ENCODE measurements at places on chromosomes 6 and 20.

GRCh38 chr6:39961178-39961577 is 26.9 kb upstream of the MOCS1 start:
- DNase-seq = no peak

- DNase-seq = no peak
These were observed 988.7 kb downstream of the HACE1 start for GRCh38 chr6:103870970-103871369.

DNA sequence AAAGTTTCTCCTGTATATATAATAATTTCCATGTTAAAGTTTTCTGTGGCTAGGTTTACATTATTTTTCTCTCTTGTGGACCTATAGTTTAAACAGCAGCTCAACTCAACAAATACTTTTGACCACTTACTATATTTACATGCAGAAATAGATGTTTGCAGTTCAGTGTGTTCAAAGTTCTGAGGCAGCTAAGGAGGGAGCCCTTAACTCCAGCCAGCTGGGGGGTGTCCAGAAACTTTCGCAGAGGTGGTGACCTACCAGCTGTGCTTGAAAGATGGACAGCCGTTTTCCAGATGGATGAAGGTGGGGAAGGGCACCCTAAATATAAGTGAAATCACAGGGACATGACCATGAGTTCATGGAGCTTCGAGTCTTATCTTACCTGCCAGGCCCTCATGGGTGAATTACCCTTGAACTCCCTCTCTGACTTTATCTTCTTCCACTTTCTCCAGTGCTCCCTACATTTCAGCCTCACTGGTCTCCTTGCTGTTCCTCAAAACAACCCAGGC is 33.4 kb downstream of the DHX35 start:
- DNase-seq = no peak

GRCh38 chr20:40111282-40111681 is 577.8 kb downstream of the MAFB start:
- no peak for DNase-seq

DNA sequence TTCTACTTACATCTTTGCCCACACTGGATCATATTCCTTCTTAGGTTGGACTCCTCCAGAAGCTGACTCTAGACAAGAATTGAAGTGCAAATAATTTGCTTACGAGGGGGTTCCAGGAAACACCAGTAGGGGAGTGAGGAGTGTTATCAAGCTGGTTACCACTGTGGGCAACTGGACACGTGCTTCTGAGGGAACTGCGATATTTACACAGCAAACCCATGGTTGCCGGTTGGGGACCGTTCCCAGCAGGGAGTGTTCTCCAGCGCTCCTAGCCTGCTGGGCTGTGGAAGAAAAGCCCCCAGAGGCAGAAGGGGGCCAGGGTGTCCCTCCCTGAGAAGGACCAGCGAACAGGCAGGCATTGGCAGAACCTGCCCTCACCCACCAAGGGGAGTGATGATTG is 21.7 kb downstream of the MDFI start:
- no peak for DNase-seq

GRCh38 chr6:125250511-125250910 is 51.3 kb downstream of the HDDC2 start:
- no peak for DNase-seq

DNA sequence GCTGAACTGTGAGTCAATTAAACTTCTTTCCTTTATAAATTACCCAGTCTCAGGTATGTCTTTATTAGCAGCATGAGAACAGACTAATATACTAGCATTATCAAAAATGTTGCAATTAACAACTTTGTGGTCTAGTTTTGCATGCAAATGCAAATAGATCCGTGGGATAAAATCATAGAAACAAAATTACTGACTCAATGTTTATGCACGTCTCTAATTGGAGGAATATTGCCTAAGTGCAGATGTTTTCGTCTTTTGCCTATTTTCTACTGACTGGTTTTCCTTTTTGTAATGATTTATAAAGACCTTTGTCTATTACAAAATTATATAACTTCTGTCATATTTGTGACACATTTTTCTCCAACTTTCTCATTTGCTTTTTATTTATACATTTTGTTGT is 51.9 kb downstream of the SYNE1 start:
- no peak for DNase-seq

GRCh38 chr6:149934249-149935156 is 7.3 kb upstream of the ULBP2 start:
- peak; percentile 56 for DNase-seq

DNA sequence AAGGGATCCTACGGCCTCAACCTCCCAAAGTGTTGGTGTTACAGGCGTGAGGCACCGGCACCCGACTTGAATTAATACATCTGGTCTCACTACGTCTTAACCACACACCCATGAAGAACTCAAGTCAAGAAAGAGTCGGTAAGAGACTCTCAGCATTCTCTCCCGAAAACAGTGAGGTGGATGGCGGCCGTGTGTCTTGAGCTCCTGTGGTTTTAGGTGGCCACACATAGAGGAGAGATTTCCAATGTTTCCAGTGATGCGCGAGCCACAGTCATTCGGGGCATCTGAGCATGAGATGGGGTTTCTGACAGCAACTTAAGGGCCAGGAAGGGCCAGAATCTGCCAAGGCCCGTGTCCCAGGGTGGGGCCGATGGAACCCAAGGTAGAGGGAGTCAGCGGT is 766.4 kb upstream of the DEFB115 start:
- no peak for DNase-seq

DNA sequence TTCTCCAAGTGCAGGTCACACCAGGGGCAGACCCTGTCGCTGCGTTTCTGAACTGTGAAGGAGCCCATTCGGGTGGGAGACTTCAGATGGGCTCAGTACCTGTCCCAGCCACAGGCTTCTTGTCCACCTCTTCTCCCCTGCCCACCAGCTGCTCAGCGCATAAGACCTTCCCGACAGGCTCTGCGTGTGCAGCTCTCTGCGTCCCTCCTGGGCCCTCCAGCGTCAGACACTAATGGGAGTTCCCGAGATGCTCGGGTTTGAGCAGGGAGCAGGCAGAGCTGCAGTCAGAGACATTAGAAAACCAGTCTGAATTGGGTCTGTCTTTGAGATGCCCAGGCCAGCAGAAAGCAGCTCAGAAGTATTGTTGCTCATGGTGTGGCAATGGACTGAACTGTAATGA is 50.4 kb downstream of the TCP11 start:
- no peak for DNase-seq

- no peak for DNase-seq
These were observed 125.0 kb downstream of the ZMYND8 start for GRCh38 chr20:47231382-47232039.

- no peak for DNase-seq
These were observed 25.5 kb upstream of the FKBP1A start for GRCh38 chr20:1418350-1418749.

- no peak for DNase-seq
These were observed 571 bp upstream of the EEF1A2 start for GRCh38 chr20:63499338-63499969.

DNA sequence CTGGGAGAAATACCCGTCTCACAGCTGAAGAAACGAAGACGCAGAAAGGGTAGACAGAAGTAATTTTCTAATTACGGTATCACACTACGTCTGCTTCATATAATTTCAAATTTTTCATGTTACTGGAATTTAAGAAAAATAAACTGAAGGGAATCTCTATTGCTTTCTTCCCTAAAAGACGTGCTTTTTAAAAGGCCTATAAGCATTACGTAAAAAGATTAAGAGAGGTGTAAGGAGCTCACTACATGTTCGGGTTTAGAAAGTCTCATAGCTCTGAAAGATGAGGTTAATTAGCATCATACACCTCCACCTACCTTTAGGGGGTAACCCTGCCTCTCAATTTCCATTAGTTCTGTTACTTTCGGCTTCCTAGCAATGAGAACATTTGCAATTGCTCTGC is 787 bp upstream of the PLAGL1 start:
- no peak for DNase-seq

- no peak for DNase-seq
These were observed 4.0 kb downstream of the CITED2 start for GRCh38 chr6:139370283-139370998.

DNA sequence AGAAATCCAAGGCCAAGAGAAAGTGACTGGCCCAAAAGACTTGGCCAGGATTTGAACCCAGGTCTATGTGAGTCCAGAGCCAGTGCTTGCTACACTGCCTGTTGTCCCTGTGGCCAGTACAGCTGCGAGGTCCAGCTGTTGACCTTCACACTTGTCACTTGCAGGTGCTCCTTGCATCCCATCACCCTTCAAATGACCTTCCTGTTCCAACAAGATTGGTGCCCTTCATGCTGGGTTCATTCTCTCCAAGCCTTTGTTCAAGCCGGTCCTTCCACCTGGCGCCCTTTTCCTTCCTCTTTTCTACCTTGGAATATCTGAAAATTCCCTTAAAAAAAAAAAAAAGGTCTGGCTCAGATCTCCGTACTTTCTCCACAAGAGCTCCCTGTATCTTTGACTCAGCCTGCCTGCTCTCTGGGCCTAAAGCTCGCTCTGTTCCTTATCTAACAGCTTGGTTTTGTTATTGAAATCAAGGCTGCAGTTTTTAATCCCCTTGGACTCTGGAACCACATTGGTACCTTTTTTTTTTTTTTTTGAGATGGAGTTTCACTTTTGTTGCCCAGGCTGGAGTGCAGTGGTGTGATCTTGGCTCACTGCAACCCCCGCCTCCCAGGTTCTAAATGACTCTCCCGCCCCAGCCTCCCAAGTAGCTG is 22.2 kb upstream of the MRPS18A start:
- no peak for DNase-seq

GRCh38 chr20:46237227-46237626 is 71.1 kb downstream of the CDH22 start:
- no peak for DNase-seq

- peak; percentile 23 for DNase-seq
These were observed 715 bp downstream of the SOX12 start for GRCh38 chr20:325889-326644.

- no peak for DNase-seq
These were observed 39.4 kb upstream of the PMEPA1 start for GRCh38 chr20:57749131-57749690.

DNA sequence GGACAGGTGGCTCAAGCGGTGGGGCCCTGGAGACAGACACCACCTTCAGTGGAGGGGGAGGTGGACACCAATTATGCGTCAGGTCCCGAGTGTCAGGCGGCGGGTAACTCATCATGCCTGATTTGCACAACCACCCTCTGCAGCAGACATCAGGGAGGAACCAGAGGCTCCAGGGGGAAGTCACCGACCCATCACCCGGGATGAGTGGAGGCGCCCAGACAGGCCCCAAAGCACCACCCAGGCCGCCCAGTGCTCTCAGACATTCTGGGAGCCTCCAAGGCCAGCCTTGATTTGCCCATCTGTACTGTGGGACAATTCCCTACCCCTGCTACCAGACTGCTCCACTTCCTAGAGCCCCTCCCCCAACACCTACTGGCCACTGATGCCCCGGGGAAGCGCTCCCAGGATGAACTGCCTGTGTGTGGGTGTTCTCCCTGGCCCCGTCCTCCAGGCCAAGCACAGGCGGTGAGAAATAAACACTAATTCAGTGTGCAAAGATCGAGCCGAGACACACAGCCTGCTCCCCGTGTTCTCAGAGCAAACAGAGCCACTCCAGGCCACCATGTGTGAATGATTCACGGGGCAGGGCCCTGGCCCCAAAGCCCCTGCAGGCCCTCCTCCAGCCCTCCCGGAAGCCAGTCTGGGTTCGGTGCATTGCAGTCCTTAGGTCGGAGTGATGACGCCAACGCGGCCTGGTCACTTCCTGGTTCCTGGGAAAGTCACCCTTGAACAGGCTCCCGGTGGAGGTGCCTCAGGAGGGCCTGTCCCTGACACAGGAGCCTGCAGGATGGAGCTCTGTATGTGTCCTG is 107.2 kb downstream of the ASXL1 start:
- no peak for DNase-seq

GRCh38 chr20:10521068-10521831 is 86.1 kb downstream of the SLX4IP start:
- DNase-seq = no peak

- no peak for DNase-seq
These were observed 116.6 kb downstream of the PLCB4 start for GRCh38 chr20:9185511-9185910.

DNA sequence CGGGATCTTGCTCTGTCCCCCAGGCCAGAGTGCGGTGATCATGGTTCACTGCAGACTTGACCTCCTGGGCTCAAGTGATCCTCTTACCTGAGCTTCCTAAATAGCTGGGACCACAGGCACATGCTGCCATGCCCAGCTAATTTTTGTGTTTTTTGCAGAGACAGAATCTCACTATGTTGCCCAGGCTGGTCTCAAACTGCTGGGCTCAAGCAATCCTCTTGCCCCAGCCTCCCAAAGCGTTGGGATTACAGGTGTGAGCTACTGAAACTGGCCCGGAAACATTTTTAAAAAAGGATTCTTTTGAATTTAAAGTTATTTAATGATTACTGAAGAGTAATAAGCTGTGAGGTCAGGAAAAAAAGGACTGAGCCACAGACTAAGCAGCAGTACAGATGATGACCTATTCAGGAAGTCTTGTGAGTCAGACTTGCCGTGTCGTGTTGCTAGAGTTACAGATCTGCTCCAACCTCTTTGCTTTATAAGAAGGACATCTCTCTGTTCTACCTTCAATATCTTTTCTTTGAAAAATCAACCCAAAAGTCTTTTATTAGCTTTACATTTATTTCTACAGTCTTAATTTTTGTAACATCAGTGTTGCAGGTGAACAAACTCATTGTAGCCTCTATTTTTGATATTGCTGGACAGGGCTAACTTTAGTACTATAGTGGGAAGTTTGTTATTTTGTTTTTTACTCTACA is 108.7 kb downstream of the NCOA3 start:
- no peak for DNase-seq

DNA sequence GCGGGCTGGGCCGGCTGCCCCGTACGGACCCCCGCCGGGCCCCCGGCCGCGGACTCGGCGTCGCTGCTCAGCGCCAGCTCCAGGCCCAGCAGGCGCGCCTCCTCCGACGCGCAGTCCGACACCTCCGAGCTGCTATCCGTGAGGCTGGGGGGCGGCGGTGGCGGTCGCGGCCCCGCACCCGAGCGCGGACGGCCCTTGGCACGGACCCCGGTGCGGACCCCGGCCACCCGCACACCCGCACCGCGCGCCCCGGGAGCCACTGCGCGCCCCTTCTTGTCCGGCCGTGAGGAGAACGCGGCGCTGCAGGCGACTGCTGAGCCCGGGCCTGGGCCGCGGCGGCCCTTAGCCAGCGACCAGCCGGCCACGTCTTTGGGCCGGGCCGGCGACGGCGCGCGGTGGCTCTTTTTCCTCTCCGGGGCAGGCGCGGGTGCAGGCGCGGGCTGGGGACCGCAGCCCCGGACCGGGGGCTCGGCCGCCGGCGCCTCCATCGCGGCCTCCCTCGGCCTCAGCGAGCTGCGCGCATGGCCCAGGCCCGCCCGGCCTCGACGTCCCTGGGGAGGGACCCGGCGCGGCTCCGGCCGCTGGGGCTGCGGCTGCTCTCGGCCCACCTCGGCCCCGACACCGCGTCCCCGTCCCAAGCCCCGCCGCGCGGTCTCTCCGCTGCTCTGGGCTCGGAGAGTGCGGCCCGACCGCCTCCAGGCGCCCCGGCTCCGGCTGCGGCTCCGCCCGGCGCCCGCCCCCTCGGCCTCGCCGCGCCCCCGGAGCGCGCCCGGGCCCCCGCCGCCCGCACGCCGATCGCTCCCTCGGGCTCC is 12.9 kb upstream of the TLDC2 start:
- no peak for DNase-seq

DNA sequence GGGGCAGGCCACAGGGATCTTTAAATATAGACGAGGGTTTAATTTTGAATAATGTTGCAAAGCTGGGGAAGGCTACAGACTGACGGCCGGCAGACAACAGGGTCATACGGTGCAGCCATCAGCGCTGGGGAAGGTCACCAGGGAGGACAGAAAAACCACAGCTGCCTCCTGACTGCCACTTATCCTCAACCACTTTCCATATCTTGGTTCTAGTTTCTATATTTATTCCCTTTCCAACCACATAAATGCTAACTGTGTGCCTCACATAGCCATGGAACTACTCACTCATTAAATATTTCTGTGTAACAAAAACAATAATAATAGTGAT is 85.7 kb upstream of the AGPAT4 start:
- no peak for DNase-seq
